ENCODE measurements at places on chromosomes 4 and X. TPM values are rescaled to one million over a fixed set of nuclear protein-coding genes. Genes with fewer than 3 reads are reported as not detected.

GRCh38 chr4:188032583-188032982, 37.0 kb downstream of the ZFP42 start:
- H3K27ac ChIP-seq, result no peak overlapping the region
- H3K4me3 ChIP-seq, result no peak overlapping the region
- H3K27me3 ChIP-seq, result no peaks in the 10 kb centered on the region
- no peak for DNase-seq
- H3K4me1 ChIP-seq, result no peaks in the 10 kb centered on the region

GRCh38 chr4:40995850-40996249, 218.5 kb downstream of the APBB2 start:
- H3K4me1 ChIP-seq, result peaks cover 17% of the 10 kb centered on the region
- no peak overlapping the region for H3K4me3 ChIP-seq
- peak; percentile 88 for DNase-seq

DNA sequence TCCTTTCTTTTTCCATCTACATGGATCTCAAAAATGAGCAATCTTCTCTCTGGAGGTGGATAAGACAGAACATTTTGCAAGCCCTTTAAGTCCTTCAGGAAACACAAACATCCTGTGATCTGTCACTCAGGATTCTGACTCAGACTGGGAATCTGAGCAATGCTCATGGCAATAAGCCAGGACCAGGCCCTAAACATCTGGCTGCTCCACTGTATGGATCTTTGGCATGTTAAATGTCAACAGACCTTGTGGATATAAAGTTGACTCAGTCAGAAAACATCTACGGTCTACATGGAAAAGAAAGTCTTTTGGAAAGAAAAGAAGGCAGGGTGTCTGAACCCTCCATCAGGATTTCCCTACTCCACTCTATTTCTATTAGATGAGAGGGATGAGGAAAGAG, 17.8 kb upstream of the CHIC2 start:
- H3K4me3 ChIP-seq, result no peak overlapping the region
- H3K27me3 ChIP-seq, result no peaks in the 10 kb centered on the region
- H3K36me3 ChIP-seq, result no peaks in the 10 kb centered on the region
- peaks cover 22% of the 10 kb centered on the region for H3K4me1 ChIP-seq
- no peak overlapping the region for H3K27ac ChIP-seq
- DNase-seq, result peak; percentile 98

- no peak for DNase-seq
- no peaks in the 10 kb centered on the region for H3K36me3 ChIP-seq
- H3K27ac ChIP-seq, result no peak overlapping the region
- no peaks in the 10 kb centered on the region for H3K27me3 ChIP-seq
- H3K4me1 ChIP-seq, result no peaks in the 10 kb centered on the region
Measured at GRCh38 chr4:56297776-56298175, 89.5 kb downstream of the AASDH start.

DNA sequence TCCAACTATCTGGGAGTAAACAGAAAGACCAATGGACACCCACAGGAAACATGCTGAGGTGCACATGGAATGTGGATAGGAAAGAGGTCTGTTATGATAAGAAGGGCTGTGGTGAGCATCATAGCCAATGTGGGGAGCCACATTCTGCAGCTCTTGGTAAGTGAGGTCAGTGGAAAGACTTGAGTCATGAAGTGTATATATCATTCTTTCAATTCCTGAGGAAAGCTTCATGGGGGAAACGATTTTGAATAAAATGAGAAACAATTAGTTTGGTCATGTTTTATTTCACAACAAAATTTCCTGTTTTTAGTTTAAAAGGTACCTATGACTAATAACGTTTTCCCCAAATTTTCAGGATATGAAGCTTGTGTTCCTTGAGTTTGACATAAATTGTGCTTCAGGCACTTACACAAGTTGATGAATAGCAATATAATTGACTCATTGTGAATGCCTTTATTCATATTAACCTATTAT, 41.4 kb upstream of the RASSF6 start:
- peak overlapping the region; percentile 26 for H3K27ac ChIP-seq
- DNase-seq, result peak; percentile 100
- no peaks in the 10 kb centered on the region for H3K4me1 ChIP-seq
- H3K27me3 ChIP-seq, result no peaks in the 10 kb centered on the region
- no peak overlapping the region for H3K4me3 ChIP-seq

DNA sequence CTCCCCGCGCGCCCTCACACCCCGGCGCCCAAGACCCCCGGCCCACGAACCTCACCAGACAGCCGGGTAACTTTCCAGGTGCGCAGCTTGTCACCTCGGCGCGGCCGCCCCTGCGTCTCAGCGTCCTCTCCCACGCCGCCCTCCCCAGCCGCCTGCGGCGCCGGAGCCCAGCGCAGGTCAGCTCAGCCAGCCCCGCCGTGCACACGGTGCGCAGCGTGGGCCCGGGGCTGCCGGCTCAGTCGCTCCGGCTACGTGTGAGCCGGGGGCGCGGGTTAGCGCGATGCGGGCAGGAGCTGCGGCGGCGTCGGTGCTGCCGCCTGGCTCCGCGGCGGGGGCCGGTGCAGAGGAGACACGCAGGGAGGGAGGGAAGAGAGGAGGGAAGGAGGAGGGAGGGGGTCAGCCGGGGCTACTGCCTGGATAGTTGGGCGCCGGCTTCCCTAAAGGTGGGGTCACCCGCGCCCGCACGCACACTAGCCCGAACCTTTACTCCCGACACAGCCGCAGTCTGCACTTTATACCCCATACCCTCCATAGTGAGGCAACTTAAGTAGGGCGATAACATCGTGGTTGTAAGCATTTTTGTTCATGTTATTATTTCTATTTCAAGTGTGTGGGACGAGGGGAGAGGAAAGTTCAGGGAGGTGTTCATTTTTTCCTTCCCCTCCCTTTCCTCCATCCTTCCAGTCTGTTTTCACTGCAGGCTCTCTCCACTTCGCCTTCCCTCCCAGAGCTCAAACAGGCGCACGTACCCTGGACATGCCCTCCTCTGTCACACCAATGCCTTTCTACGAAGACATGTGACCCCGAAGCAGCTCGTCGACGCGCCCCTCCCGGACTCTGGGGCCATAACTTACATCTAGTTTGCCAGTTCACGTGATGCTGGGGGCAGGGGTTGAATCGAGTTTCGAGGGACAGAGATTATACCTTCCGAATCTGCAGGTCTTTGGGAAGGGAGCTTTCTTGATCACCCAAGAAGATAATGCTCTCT, at the start of gene PRKG2:
Gene PRKG2 (minus strand): TSS at position 342 of the 988 bp plus-strand sequence. CDS start 10,175 bp downstream, outside the sequence.
- H3K27ac ChIP-seq, result peak within 1 kb of the TSS; percentile 42
- H3K4me3 ChIP-seq, result peak within 1 kb of the TSS; percentile 60
- H3K36me3 ChIP-seq, result no peaks in the 10 kb centered on the region
- no peaks in the 10 kb centered on the region for H3K27me3 ChIP-seq

The DYNLT3 gene
- total RNA-seq, result 80.6 TPM

The AFF2 gene
- total RNA-seq, result under 0.01 TPM

The TIMM8A gene
- 3.0 TPM for total RNA-seq

Data from fibroblast of lung (primary cell).